Forelimb muscle (tissue), 1 donor: ENCODE measurements at places on chromosomes 1 and 21. TPM values are rescaled to one million over a fixed set of nuclear protein-coding genes. Genes with fewer than 3 reads are reported as not detected.

GRCh38 chr1:98278055-98278454, 357.2 kb upstream of the DPYD start:
- DNase-seq, result no peak

DNA sequence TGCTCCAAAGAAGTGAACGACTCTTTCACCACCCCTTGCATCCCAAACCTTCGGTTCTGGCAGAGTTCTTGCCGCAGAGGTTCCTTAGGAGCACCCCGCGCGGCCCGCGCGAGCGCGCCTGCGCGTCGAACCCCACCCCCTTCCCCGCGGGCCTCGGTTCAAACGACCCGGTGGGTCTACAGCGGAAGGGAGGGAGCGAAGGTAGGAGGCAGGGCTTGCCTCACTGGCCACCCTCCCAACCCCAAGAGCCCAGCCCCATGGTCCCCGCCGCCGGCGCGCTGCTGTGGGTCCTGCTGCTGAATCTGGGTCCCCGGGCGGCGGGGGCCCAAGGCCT, at the start of gene C1orf56:
TSS of gene C1orf56 (plus strand) at position 161 of the 334 bp plus-strand sequence. CDS start at position 258, 97 bp downstream.
- DNase-seq, result no peak

DNA sequence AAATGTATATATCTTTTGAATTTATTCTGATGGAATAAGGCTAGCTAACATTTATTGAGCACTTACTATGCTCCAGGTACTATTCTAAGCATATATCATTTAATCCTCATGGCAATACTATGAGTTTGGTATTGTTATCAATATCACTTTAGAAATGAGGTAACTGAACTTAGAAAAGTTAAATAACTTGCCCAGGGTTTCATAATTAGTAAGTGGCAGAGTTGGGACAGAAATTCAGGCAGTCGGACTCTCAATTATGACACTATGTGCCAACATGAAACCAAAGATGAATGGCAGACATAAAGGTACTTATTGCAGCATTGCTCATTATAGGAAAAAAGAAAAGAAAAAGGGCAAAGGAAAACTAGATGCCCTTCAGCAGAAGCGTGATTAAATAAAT, 48.2 kb downstream of the RAB3GAP2 start:
- no peak for DNase-seq

GRCh38 chr21:33028773-33029384, 3.1 kb downstream of the OLIG2 start:
- DNase-seq, result no peak

The SYT11 gene
- polyA plus RNA-seq, result 14.1 TPM

GRCh38 chr1:162230517-162230916, 146.1 kb downstream of the SPATA46 start:
- DNase-seq, result no peak

GRCh38 chr1:51303315-51303714, 27.0 kb downstream of the TTC39A start:
- no peak for DNase-seq

The PRAMEF7 gene
- polyA plus RNA-seq, result not detected

- DNase-seq, result no peak
Observed at GRCh38 chr1:216559359-216559758, 136.1 kb upstream of the USH2A start.

DNA sequence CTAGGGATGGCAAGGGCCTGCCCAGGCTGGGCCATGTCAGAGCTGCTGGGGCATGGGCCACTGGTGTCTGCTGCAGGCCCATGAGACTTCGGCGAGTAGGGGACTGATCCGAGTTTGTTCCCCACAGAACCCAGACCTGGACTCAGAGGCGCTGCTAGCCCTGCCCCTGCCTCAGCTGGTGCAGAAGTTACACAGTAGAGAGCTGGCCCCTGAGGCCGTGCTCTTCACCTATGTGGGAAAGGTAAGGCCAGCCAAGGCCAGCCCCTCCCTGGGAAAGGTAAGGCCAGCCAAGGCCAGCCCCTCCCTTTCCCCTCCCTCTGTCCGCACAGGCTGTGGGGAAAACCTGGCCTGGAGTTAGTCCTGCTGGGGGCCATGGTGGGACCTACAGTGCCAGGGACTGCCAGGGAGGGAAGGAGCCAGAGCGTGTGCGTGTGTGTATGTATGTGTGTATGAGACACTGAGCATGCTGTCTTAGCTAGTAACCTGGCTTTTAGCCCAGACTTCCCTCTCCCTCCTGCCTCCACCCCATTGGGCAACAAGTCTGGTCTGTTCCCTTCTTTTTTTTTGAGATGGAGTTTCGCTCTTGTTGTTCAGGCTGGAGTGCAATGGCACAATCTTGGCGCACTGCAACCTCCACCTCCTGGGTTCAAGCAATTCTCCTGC, 8.0 kb downstream of the FAAH start:
- DNase-seq, result peak; percentile 51
